ENCODE measurements at places on chromosomes 5 and 9. TPM values are rescaled to one million over a fixed set of nuclear protein-coding genes. Genes with fewer than 3 reads are reported as not detected.

The NR6A1 gene
- total RNA-seq = 0.64 TPM

The DNLZ gene
- total RNA-seq = 26.9 TPM

The IL9 gene
- total RNA-seq = not detected

The CAVIN4 gene
- 0.74 TPM for total RNA-seq

The ARL10 gene
- total RNA-seq = not detected

The HMMR gene
- 74.1 TPM for total RNA-seq

The IL5 gene
- not detected for total RNA-seq

The RUSC2 gene
- 8.2 TPM for total RNA-seq

The PTPN3 gene
- total RNA-seq = 14.8 TPM

The SMU1 gene
- 27.3 TPM for total RNA-seq

DNA sequence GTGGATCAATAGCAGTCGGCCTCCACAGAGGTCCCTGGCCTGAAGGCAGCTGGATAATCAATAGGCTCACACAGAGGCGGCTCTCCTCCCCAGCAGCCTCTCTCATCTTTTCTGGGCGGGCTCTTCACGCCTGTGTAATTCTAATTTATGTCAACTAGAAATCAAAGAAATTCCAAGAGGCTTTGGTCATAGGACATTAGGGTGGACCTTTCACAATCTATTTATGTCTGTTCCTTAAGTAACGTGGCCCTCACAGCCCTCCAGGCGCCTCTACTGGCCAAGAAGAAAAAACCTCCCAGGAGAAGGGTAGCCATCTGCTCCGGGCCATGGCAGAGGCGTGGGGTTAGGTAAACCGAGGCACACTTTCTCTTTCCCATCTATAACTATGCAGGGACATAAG, 205.1 kb upstream of the EFNA5 start:
- DNase-seq = peak; percentile 70

DNA sequence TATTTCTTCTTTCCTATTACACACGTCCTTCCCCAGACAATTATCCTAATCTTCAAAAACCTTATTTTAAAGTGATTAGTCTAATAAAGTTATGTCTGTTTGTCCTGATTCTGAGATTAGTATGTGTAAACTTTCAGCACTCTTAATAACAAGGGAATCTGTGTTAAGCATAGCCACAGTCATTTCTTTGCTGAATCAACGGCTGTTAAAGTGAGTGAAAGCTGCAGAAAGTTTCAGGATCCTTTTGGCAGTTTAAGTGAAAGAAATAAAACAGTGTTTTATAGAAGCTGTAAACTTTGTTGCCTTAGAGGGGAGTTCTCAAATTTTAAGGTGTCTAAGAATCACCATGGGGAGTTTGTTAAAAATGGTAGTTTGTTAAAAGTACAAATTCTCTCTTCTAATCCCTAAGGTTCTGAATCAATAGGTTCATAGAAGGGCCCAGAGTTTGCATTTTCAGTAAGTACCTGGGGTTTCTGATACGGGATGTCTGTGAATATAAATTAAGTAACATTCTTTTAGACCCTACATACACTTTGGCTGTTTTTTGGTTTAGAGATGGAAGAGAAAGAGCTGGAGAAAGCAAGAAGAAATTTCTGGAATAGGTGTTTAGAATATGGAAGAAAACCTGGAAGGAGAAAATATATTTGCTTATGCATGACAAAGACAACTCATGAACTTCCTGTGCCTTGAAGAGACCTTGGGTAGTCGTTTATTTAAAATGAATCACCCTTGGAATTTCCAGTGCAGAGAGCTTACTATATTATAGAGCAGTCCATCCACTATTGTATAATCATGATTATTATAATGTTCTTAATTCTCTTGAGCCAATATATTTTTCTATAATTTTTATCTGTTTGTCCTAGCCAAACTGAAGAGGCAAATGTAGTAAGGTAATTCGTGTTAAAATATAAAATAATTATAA, 45.7 kb downstream of the SCAMP1 start:
- no peak for DNase-seq

GRCh38 chr5:17813214-17813613, 179.0 kb downstream of the TAF11L14 start:
- no peak for DNase-seq

GRCh38 chr5:103259705-103260355, 1.3 kb downstream of the MACIR start:
- DNase-seq = no peak

DNA sequence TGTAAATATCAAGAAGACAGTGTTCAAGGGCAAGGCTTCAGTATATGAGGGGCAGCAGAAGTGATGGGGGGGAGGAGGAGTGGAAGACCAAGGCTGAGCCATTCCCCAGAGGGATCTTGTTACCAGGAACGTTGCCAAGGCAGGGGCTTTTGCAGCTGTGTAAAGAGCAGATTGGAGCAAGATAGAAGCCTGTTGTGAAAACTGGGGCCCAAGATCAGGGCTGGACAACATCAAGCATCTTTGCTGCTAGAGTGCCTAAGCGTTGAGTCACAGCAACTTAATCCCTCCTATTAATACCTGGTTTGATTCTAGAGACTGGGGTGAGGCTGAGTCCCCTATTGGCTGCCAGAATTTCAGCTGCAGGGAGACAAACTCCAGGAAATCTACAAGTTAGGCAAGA, 18.4 kb upstream of the ERCC6L2 start:
- no peak for DNase-seq

DNA sequence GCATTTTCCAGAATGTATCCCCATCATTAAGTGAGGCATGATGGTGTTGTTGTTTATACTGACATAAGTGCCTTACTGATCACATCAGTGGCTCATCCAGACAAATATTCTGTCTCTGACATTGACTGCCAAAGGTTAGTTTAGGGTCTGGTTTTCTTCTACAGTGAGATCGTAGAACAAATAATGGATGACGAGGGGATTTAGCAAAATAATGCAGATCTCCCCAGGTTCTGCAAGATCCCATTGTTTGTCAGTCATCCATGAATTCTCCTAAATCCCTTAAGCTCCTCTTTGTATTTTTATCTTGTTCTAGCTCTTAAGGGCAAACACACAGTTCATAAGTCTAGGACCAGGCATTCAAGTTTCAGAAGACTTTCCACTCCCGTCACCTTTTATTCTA, 93.1 kb upstream of the DHFR start:
- no peak for DNase-seq

GRCh38 chr9:101716629-101717028, 21.8 kb downstream of the GRIN3A start:
- DNase-seq = no peak

GRCh38 chr5:32865475-32865874, 154.4 kb downstream of the NPR3 start:
- DNase-seq = no peak

- DNase-seq = no peak
These were observed 215.8 kb downstream of the EPB41L4A start for GRCh38 chr5:112203229-112203628.

- DNase-seq = peak; percentile 23
These were observed 267.2 kb downstream of the RAB3C start for GRCh38 chr5:58849921-58850667.

DNA sequence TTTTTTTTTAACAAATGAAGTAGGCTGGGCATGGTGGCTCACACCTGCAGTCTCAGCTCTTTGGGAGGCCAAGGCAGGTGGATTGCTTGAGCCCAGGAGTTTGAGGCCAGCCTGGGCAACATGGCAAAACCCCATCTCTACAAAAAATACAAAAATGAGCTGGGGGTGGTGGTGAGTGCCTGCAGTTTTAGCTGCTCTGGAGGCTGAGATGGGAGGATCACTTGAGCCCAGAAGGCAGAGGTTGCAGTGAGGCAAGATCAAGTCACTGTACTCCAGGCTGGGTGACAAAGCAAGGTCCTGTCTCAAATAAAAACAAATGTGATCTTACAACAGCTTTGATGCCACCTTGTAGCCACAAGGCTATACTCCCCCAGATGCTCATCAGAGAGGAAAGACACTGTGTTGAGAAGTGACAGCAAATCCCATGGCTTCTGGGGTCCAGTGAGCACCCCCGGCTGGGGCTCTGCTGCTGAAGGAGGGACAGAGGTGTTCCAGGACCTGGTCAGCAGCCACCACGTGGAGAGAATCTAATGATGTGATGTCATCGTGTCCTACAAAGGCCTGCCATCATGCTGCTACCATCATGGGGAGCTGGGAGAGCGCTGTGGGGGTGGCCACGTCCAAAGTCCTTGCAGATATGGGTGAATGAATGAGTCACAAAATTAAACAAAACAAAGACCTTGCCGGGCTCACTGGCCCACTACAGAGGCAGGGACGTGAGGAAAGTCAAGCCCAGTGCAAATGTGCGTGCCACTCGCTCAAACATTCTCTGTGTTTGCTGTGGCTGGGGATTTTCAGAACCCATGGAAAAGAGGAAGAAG, 60.7 kb downstream of the PRRT1B start:
- peak; percentile 53 for DNase-seq

GRCh38 chr5:135038813-135039270, 4.8 kb upstream of the PITX1 start:
- no peak for DNase-seq

- no peak for DNase-seq
These were observed 16.4 kb upstream of the DMAC1 start for GRCh38 chr9:7816021-7816420.

DNA sequence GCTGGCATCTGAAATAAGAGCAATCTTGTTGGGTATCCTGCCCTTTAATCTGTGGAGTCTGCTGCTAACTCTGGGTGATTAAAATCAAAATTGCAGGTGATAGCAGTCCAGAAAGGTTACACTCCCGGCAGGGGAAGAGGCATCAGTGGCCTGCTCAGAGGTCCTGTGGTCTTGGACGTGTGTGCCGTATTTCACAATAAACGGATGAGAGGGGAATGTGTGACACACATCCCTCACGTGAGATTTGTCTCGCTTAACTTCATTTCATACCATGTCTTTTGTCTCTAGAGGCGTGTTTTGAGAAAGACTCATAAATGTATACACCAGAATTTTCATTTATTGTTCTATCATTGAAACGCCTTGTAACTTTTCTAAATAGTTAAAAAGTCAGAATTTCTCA, 36.6 kb downstream of the FAM240B start:
- DNase-seq = no peak

DNA sequence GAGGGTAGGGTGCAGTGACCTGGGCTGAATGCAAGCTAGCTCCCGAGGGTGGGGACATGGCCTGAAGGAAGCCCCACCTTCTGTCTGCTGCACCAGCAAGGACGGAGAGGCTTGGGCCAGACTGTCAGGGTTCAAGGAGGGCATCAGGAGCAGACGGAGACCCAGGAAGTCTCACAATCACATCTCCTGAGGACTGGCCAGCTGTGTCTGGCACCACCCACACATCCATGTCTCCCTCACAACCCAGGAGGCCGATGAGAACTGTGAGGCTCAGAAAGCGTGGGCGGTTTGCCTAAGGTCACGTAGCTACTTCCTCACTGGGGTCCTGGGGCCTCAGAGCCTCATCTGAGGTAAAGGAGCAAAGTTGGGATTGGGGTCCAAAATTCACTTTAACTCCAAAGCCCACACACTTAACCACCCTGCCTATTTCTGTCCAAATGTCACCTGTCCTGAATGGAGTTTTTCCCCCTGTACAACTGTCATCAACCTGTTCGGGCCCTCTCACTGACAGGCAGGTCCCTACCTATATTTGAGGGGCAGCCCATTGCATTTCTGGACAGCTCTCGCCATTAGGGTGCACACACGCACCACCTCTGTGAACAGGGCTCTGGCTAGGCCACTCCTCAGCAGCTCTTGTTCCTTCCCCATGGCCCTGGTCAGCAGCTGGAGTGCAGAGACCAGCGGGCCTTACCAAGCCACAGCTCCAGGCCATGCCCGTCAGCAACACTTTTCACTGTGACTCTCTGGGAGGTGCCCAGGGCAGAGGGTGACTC, 3.4 kb downstream of the IL13 start:
- DNase-seq = no peak

- peak; percentile 89 for DNase-seq
These were observed at the start of gene SLIT3 for GRCh38 chr5:169300468-169301385. SLIT3 (minus strand) TSS chr5:169301139; CDS start chr5:169300709, 430 bp downstream.

DNA sequence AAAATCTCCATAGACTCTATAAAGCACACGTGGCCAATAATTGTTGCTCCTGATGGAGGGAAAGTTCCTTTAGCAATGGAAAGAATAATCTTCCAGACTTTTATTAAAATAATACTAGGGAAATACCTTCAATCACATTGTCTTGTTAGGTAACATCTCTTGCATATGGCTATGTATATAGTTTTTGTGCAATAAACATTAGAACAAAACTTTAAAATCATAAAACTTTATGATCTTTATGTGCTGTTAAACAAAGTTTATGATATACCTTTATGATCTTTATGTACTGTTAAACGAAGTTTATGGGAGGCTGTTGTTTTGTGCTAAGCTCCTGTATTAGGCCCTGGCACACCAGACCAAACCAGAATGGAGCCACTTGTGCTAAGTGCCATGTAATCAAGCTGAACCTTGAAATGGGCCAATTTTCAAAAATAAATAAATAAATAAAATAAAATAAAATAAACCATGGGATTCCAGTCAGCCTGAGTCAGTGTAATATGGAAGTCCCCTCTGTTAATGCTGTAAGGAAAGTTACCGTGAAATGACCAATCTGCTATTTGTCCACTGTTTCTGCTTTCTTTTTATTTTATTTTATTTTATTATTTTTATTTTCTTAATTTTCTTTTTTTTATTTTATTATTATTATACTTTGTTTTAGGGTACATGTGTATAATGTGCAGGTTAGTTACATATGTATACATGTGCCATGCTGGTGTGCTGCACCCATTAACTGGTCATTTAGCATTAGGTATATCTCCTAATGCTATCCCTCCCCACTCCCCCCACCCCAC, 431.3 kb downstream of the SPATA31D1 start:
- no peak for DNase-seq

DNA sequence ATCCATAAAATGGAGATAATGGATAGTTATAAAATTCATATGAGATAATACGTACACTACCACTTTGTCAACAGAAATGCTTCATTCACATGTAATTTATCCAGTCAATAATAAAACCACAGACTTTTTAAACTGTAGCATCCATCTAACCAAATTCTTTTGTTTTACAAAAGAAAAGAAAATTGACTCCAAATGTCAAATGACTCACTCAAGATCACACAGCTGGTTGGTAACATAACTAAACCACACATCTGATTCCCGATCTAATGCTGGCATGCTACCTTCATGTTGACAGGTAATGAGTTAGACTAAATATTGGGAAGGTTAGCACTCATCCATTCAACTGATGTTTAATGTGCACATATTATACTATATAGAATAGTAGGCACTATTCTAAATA, 4.9 kb downstream of the FRMD3 start:
- DNase-seq = no peak

DNA sequence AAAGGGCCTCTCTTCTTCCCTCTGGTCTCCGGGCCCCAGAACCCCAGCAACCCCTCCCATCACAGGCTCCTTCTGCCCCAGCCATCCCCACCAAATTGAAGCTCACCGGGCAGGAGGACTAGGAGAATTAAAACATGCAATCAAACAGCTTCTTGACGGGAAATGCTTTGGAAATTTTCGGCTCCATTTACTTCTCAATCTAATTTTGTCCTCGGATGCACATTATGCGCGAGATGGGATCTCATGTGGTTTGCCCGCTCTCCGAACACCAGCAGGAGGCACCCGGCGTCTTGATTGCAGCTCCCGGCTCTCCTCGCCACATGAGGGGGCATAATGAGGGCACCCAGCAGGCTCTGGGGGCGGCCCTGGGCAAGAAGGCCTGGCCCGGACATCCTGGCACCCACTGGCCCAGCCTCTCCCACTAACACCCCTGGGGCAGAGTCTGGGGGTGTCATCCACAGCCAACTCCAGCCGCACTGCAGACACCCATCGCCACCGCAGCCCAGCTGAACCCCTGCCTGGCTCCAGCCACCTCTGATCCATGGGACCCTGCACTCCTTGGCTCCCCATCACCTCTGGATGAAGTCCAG, 135.5 kb downstream of the PAX5 start:
- DNase-seq = no peak

- DNase-seq = no peak
These were observed 116.0 kb downstream of the CRB2 start for GRCh38 chr9:123471843-123472570.
